ENCODE measurements at places on chromosomes 2 and 18. TPM values are rescaled to one million over a fixed set of nuclear protein-coding genes. Genes with fewer than 3 reads are reported as not detected.

DNA sequence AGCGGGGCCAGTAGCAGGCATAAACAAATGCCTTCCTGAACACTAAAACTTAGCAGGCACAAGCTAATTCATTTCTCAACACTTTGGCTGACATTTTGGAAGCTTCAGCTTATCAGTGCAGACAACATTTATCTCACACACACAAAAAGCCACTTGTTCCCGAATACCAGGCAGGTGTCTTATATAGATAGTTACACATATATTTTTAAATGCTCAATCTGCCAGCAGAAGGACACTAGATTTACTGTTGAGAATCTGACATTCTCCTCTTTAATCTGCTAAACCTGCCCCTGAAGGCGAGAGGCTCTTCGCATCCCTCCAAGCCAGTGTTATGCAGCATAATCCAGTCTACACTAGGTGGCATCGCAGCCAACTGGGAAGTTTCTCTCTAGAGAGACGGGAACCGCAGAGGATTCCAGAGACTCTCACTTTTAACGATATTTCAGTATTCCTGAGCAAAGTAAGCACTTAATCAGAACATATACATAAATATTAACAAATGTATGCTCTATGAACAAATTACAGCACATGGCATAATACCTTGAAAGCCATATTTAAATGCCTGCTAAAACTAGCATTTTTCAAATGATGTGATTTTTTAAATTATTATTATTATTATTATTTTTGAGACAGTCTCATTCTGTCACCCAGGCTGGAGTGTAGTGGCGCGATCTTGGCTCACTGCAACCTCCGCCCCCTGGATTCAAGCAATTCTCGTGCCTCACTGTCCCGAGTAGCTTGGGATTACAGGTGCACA lies 90.2 kb upstream of the SCG2 start:
- H3K36me3 ChIP-seq: no peaks in the 10 kb centered on the region
- H3K27me3 ChIP-seq: peaks cover 6% of the 10 kb centered on the region
- no peak overlapping the region for H3K27ac ChIP-seq
- DNase-seq: no peak

- H3K27ac ChIP-seq: no peak overlapping the region
- peaks cover 4% of the 10 kb centered on the region for H3K27me3 ChIP-seq
- no peak overlapping the region for H3K4me3 ChIP-seq
- DNase-seq: no peak
- H3K36me3 ChIP-seq: no peaks in the 10 kb centered on the region
- H3K4me1 ChIP-seq: peaks cover 8% of the 10 kb centered on the region
These were observed 135.7 kb downstream of the LRRC30 start for GRCh38 chr18:7366597-7366996.

GRCh38 chr18:57801325-57801724 lies 1.8 kb downstream of the ATP8B1 start:
- no peak overlapping the region for H3K27ac ChIP-seq
- DNase-seq: no peak
- no peaks in the 10 kb centered on the region for H3K36me3 ChIP-seq
- peaks cover 14% of the 10 kb centered on the region for H3K27me3 ChIP-seq
- no peaks in the 10 kb centered on the region for H3K4me1 ChIP-seq

- H3K27me3 ChIP-seq: peaks cover 4% of the 10 kb centered on the region
- no peak overlapping the region for H3K27ac ChIP-seq
- no peak for DNase-seq
- H3K4me1 ChIP-seq: peaks cover 8% of the 10 kb centered on the region
These were observed 51.1 kb upstream of the RAPH1 start for GRCh38 chr2:203586206-203586605.

DNA sequence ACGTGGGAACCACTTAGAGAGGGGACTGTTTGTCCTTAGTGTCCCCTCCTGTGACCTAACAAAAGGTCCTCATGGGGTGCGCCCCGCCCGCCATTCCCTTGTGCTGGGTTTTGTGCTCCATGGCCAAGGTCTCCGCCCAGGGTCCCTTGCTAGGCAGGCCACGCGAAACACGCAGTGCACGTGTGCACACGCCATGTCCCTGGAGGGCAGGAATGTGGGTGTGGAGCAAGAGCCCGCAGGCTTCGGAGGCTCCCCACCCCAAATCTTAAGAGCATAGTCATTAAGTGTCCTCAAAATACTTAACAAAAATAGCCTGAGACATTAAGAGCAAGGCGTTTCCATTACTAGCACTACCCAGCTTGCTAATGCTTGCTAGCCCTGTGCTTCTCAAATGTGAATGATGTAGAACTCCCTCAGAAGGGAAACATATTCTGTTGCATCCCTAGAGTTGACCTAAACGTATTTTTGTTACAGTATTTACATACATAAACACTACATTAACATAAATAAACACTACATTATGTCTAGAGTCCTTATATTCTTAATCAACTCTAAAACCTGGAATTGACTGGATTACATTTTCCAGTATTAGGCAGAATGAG lies 117.6 kb upstream of the APCDD1 start:
- no peak overlapping the region for H3K27ac ChIP-seq
- peaks cover 2% of the 10 kb centered on the region for H3K27me3 ChIP-seq
- no peaks in the 10 kb centered on the region for H3K36me3 ChIP-seq
- no peaks in the 10 kb centered on the region for H3K4me1 ChIP-seq

- no peak overlapping the region for H3K27ac ChIP-seq
- no peaks in the 10 kb centered on the region for H3K36me3 ChIP-seq
- H3K4me3 ChIP-seq: peak overlapping the region; percentile 64
- H3K4me1 ChIP-seq: peaks cover 50% of the 10 kb centered on the region
- DNase-seq: no peak
- peaks cover 15% of the 10 kb centered on the region for H3K27me3 ChIP-seq
These were observed 76.4 kb upstream of the UXS1 start for GRCh38 chr2:106270471-106270891.

- no peaks in the 10 kb centered on the region for H3K36me3 ChIP-seq
- no peak for DNase-seq
- no peak overlapping the region for H3K4me3 ChIP-seq
These were observed 180.0 kb upstream of the NXPH2 start for GRCh38 chr2:138960191-138960590.

DNA sequence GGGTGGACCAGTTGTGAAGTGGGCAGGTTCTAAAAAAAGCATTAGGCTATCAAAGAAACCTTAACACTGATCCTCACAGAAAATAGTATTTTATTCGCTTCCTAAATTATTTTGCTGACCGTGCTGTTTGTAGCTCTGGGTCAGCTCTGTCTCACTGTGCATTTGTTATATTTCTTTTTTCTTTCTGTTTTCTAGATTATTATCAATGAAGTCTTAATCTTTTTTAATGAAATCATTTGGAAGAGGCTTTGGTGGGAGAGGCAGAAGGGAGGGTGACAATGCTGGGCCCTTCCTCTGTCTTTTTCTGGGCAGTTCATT lies 213.6 kb downstream of the PTGR3 start:
- peak overlapping the region; percentile 76 for H3K4me3 ChIP-seq
- peaks cover 2% of the 10 kb centered on the region for H3K27me3 ChIP-seq

DNA sequence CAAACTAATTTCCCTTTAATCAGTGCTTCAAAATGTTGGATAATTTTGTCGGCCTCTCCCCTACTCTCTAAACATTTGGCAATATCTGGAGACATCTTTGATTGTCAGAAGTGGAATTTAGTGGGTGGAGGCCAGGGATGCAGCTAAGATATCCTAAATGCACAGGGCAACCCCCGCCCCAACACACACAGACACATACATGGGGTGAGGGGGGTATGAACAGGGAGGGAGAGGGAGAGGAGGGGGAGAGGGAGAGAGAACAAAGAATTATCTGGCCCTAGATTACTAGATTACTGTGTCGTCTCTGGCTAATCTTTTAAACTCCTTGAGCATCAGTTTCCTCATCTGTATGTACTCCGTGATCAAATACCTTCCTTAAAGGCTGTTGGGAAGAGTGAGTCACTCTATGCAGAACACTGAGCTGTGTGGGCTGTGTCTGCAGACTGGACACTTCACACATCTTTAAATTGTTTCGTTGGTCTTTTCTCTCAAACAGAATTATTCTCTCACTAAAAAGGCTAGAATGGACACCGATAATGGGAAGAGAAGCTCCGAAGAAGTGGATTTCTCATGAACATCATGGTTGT lies 2.9 kb downstream of the RNF149 start:
- peak overlapping the region; percentile 98 for H3K4me3 ChIP-seq
- peaks cover 26% of the 10 kb centered on the region for H3K27me3 ChIP-seq
- H3K36me3 ChIP-seq: no peaks in the 10 kb centered on the region
- H3K4me1 ChIP-seq: peaks cover 89% of the 10 kb centered on the region
- peak overlapping the region; percentile 99 for H3K27ac ChIP-seq

DNA sequence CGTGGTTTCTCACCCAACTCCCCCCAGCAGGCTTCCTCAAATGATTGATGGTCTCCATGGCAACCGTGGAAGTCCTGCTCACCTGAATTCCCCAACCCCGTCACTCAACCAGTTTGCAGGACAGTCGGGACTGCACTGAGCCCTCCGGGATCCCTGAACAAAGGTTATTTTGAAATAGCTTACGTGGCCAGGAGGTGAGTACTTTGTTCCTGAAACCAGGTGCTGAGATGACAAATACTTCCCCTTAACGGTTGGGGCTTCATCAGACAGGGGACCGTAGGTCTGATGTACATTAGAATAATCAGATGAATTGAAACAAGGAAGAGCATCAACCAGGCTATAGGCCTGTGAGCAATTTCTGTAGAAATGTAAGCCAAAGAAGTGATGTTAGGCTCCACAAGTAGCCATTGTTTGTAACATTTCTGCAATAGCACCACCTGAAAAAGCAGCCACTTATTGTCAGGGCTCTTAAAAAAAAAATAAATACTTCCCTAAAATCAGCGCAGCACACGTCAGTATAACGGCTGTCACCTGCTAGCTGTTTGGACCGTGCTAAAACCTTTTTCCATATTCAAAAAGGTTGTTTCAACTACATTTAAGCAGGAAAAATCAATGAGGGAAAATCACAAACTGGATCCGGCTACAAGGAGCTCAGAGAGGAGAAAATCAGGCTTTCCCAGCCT lies 206.4 kb upstream of the ID2 start:
- H3K27me3 ChIP-seq: peaks cover 3% of the 10 kb centered on the region
- H3K4me1 ChIP-seq: peaks cover 96% of the 10 kb centered on the region
- H3K4me3 ChIP-seq: peak overlapping the region; percentile 59
- H3K36me3 ChIP-seq: no peaks in the 10 kb centered on the region
- DNase-seq: no peak
- H3K27ac ChIP-seq: peak overlapping the region; percentile 93

DNA sequence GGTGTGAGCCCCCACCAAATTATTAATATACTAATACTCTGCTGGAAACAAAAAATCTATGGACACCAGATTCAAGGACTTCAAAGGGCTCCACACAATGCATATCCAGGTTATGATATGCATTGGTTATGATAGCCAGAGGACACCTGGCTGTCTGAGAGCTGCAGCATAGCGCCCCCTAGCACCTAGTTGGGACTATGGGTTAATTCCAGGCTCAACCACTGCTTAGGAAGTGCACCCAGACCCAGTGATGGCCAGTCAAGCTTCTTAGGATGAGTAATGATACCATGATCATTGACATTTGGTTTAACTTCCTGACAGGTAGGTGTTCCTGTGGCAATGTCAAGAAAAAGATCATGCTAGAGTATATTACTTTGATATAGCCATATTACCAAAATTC lies 3.8 kb upstream of the FRZB start:
- H3K4me3 ChIP-seq: no peak overlapping the region
- no peak overlapping the region for H3K27ac ChIP-seq

GRCh38 chr2:28951910-28952835 lies 28.9 kb upstream of the TOGARAM2 start:
- H3K27me3 ChIP-seq: peaks cover 2% of the 10 kb centered on the region
- DNase-seq: no peak

GRCh38 chr18:44517136-44517535 lies 163.6 kb upstream of the SETBP1 start:
- H3K27ac ChIP-seq: no peak overlapping the region
- no peak overlapping the region for H3K4me3 ChIP-seq
- H3K36me3 ChIP-seq: no peaks in the 10 kb centered on the region
- peaks cover 20% of the 10 kb centered on the region for H3K4me1 ChIP-seq
- no peak for DNase-seq

DNA sequence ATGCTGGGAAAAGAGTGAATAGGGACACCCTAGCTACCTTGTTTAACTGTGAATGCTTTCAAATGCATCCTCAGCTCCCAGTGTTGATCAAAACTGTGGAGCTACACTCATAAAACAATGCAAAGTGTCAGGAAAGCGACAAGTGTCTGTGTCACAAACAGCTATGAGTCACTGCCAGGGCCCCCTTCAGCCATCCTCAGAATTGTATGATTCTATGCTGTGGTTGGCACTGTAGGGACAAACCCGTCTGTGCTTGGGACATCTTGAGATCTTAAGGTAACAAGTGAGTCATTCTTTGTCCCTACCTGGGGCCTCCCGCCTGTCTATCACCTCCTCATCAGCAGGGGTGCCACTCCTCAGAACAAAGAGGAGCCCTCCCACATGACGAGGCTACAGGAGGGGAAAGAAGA lies 42.4 kb downstream of the KLF7 start:
- DNase-seq: no peak
- H3K4me3 ChIP-seq: no peak overlapping the region
- H3K27ac ChIP-seq: no peak overlapping the region
- H3K27me3 ChIP-seq: peaks cover 1% of the 10 kb centered on the region
- H3K4me1 ChIP-seq: peaks cover 45% of the 10 kb centered on the region
- H3K36me3 ChIP-seq: no peaks in the 10 kb centered on the region

DNA sequence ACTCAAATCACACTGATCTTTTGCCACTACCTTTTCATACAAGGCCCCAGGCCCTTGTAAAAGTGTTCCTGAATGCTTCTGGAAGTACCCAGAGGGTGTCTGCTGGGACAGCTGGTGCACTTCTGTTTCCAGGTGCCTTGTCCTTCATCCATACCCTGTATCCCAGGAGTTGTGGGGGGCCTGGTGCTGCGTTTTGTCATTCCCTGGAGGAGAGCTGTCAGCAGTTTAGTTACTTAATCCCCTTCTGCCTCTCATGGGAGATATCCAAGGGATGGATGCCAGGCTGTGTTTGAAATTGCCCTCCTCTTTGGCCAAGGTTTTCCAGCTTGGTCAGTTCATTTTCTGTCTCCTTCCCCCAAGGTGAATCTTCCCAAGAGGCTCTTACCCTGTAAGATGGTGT lies 158.3 kb downstream of the WDSUB1 start:
- DNase-seq: no peak
- no peak overlapping the region for H3K27ac ChIP-seq
- H3K27me3 ChIP-seq: peaks cover 2% of the 10 kb centered on the region

GRCh38 chr18:22563164-22563583 lies 145.5 kb upstream of the CTAGE1 start:
- H3K4me1 ChIP-seq: peaks cover 22% of the 10 kb centered on the region
- H3K27me3 ChIP-seq: peaks cover 2% of the 10 kb centered on the region
- H3K4me3 ChIP-seq: no peak overlapping the region
- H3K36me3 ChIP-seq: no peaks in the 10 kb centered on the region
- DNase-seq: peak; percentile 64

Gene FBXO36
- polyA plus RNA-seq: 1.3 TPM

Gene GULP1
- not detected for polyA plus RNA-seq

Gene B4GALT6
- 3.2 TPM for polyA plus RNA-seq

Gene ATP5F1A
- 468 TPM for polyA plus RNA-seq

Gene DAW1
- polyA plus RNA-seq: not detected

Gene IL1B
- polyA plus RNA-seq: 1.3 TPM

Gene DLGAP1
- not detected for polyA plus RNA-seq

Gene NT5C1B
- polyA plus RNA-seq: 0.61 TPM
